ENCODE measurements at places on chromosomes 11 and 22.

GRCh38 chr11:117121176-117121575 is 22.9 kb upstream of the PAFAH1B2 start:
- DNase-seq, result no peak

- peak; percentile 49 for DNase-seq
These were observed 42.1 kb upstream of the KLHL35 start for GRCh38 chr11:75474878-75475766.

DNA sequence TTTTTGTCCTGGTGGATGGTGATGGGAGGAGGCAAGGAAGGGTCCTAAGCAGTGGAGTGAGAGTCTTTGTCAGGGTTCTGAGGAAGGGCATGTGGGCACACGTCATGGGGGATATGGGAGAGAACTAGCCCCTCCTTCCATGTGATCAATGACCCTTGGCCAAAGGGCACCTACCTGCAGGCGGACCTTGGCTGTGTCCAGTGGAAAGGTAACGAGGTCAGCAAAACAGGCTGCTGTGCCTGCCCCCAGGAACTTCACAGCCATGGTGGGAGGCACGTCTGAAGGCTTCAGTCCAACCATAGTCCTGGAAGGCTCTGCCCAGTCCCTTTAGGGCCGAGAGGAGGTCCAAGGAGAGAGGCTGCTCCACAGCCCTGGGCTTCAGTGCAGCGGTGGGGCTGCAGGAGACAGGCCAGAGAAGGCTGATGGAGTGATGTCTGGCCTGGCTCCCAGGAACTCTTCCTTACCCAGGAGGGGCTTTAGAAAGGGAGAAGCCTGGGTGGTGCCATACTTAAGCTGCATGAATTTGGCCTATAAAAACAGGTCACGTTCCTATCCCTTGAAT is 2.1 kb downstream of the UCP3 start:
- DNase-seq, result no peak

GRCh38 chr11:19499999-19500398 is 212.6 kb upstream of the NAV2 start:
- DNase-seq, result no peak

GRCh38 chr11:126639692-126640091 is 284.2 kb downstream of the ST3GAL4 start:
- DNase-seq, result no peak

DNA sequence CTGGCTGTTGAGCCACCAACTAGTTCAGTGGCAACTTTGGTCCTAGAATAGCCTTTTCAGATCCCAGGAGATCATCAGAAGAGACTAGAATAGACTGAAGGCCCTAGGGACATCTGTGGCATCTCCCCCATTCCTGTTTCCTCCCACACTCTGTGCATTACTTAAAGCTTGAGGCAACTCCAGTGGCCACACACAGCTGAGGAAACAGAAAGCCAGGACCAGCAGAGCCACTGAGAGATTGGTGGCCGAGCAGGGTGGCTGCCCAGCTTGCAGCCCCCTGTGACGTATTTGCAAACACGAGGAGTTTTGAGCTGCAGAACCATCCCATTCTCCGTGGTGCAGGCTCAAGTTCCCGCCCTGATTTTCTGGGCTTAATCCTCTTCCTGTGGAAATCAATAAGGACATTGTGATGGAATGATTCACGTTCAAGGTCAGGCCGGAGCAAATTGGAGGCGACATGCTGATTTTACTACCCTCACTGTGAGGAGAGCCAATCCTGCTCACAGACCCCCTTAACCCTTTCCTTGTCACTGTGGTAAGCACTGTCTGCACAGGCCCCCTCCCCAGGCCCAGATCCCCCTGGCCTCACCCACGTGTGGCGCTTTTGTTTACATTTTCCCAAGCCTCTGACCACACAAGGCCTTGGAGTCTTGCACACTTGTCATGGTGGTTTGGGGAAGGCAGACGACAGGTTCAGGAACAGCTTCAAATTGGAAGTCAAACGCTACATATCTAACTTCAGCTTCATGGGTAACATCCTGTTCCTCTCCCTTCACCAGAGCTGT is 69.1 kb upstream of the MYOD1 start:
- DNase-seq, result no peak

GRCh38 chr11:123214396-123214795 is 19.3 kb upstream of the CLMP start:
- DNase-seq, result no peak

DNA sequence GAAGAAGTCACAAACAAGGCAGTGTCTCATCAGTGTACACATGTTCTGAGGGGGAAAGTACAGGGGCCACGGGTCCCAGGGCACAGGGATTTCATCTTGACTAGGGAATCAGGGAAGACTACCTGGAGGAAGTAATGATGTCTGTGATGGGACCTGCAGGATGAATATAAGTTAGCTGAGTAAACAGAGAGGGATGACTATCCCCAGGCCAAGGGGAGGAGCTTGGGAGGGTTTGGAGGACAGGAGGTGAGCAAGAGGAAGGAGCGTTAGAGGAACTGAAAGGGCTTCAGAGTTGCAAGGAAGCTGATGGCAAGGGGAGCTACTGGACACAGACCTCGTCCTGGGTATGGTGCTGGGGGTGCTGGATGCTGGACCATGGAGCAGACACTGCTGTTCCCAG is 56.4 kb downstream of the TRAF6 start:
- DNase-seq, result no peak

- no peak for DNase-seq
These were observed 32.6 kb downstream of the SHANK3 start for GRCh38 chr22:50705219-50705691.

DNA sequence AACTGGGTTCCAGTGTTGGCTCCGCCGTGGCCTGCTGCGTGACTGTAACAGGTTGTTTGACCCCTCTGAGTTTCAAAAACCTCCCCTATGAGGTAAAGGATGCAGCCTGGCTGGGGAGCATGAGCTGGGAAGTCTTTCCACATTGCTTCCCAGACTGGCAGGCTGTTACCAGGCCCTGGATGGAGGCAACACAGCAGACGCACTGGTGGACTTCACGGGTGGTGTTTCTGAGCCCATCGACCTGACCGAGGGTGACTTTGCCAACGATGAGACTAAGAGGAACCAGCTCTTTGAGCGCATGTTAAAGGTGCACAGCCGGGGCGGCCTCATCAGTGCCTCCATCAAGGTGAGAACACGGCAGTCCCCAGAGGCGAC is 11.4 kb downstream of the OMP start:
- no peak for DNase-seq
